Calu3 (cell line): ENCODE measurements at places on chromosomes 2 and 18. TPM values are rescaled to one million over a fixed set of nuclear protein-coding genes. Genes with fewer than 3 reads are reported as not detected.
A peak's percentile ranks its signal among the peaks of the same experiment; 100 is the strongest.

- H3K4me1 ChIP-seq, result no peaks in the 10 kb centered on the region
- no peak overlapping the region for H3K27ac ChIP-seq
- no peak for DNase-seq
- H3K36me3 ChIP-seq, result no peaks in the 10 kb centered on the region
- H3K27me3 ChIP-seq, result no peaks in the 10 kb centered on the region
Observed at GRCh38 chr2:18339326-18339725, 221.1 kb downstream of the RDH14 start.

DNA sequence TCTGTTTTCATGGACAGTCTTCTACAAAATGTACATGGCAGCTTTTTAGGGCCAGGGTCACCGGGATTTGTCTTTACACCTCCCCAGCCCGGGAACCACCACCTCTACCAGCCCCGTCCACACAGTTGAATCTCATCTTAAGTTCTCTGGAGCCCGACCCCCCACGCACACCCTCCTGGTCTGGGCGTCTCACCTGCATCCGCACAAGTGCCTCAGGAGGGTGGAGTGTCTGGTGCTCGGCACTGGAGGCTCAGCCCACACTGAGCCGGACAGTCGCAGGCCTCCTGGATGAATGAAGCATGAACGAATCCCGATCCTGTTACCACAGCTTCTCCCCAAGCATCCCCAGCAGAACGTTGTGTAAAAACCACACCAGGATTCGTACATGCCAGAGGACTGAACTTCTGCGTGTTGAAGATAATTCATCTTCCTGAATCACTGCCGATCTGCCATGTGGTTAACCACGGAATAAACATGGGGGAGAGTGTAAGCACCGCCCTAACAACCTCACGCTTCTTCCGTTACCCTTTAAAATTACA is 162.0 kb downstream of the RTP5 start:
- H3K27me3 ChIP-seq, result peaks cover 96% of the 10 kb centered on the region
- H3K36me3 ChIP-seq, result no peaks in the 10 kb centered on the region
- H3K4me3 ChIP-seq, result no peak overlapping the region
- no peaks in the 10 kb centered on the region for H3K4me1 ChIP-seq
- H3K27ac ChIP-seq, result no peak overlapping the region
- DNase-seq, result no peak

GRCh38 chr2:96188821-96189526 is 19.7 kb downstream of the STARD7 start:
- H3K4me1 ChIP-seq, result no peaks in the 10 kb centered on the region
- no peak overlapping the region for H3K27ac ChIP-seq
- H3K27me3 ChIP-seq, result no peaks in the 10 kb centered on the region
- H3K4me3 ChIP-seq, result no peak overlapping the region

GRCh38 chr2:50431958-50432650 is 599.8 kb downstream of the NRXN1 start:
- H3K36me3 ChIP-seq, result no peaks in the 10 kb centered on the region
- DNase-seq, result no peak
- no peak overlapping the region for H3K27ac ChIP-seq
- no peak overlapping the region for H3K4me3 ChIP-seq

FIGLA gene
- not detected in 2 replicates for total RNA-seq

VIT gene
- total RNA-seq, result not detected in 2 replicates

DNA sequence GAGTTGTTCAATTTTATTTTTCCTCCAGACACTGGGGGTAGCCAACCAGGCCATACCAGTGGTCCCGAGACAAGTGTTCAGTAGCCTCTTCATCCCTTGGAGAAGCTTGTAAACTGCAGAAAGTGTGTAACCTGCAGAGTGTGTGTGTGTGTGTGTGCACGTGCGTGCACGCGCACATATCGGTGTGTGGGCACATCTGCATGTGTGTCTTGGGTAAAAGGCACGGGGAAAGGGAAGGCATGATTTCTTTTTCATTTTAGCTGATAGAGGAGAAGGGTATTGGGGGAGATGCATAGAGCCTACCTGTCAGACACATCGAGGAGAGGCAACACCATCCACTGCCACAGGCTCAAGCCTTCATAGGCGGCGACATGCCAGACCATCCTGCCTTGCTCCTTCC is 181.4 kb downstream of the CLIP4 start:
- H3K27me3 ChIP-seq, result peaks cover 95% of the 10 kb centered on the region
- H3K4me3 ChIP-seq, result no peak overlapping the region
- no peak for DNase-seq
- H3K27ac ChIP-seq, result no peak overlapping the region

- no peaks in the 10 kb centered on the region for H3K4me1 ChIP-seq
- DNase-seq, result no peak
- H3K27me3 ChIP-seq, result no peaks in the 10 kb centered on the region
- H3K27ac ChIP-seq, result no peak overlapping the region
- no peaks in the 10 kb centered on the region for H3K36me3 ChIP-seq
Observed at GRCh38 chr2:1162768-1163584, 212.3 kb downstream of the SNTG2 start.

- no peak for DNase-seq
- peaks cover 8% of the 10 kb centered on the region for H3K4me1 ChIP-seq
- H3K36me3 ChIP-seq, result peaks cover 4% of the 10 kb centered on the region
- H3K27ac ChIP-seq, result no peak overlapping the region
- no peak overlapping the region for H3K4me3 ChIP-seq
Observed at GRCh38 chr2:10267551-10268465, 34.9 kb upstream of the HPCAL1 start.

DNA sequence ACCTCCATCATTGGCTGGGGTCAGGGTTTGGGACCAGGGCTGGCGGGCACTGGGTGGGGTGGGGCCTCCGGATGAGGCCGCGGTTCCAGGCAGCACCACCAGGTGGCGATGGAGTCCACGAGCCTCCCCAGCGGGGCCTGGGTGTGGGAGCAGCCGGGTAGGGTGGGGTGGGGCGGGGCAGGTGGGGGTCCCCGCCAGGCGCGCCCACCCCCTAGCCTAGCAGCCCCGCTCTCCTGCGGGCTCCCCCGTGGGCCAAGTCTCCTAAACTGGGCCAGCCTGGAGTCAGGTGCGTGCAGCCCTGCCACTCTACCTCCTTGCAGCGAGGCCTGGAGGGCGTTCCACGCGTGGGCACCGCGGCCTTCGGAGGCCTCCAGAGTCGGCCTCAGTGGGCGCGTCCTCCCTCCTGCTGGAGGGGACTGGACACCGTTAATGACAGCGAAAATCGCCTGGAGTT is 187.5 kb downstream of the TWIST2 start:
- H3K36me3 ChIP-seq, result peaks cover 3% of the 10 kb centered on the region
- peaks cover 65% of the 10 kb centered on the region for H3K27me3 ChIP-seq
- peak; percentile 78 for DNase-seq
- no peak overlapping the region for H3K4me3 ChIP-seq
- H3K27ac ChIP-seq, result no peak overlapping the region

SDC1 gene
- 118 and 136 TPM in 2 replicates for total RNA-seq

- H3K4me1 ChIP-seq, result peaks cover 10% of the 10 kb centered on the region
- H3K4me3 ChIP-seq, result peak overlapping the region; percentile 58
- no peaks in the 10 kb centered on the region for H3K36me3 ChIP-seq
Observed at GRCh38 chr2:215171151-215171550, 32.7 kb upstream of the ABCA12 start.

TUBA3E gene
- not detected in 2 replicates for total RNA-seq

SLC8A1 gene
- total RNA-seq, result 0.05 and 0.10 TPM in 2 replicates

ZSCAN30 gene
- total RNA-seq, result 15.9 and 17.0 TPM in 2 replicates

DNA sequence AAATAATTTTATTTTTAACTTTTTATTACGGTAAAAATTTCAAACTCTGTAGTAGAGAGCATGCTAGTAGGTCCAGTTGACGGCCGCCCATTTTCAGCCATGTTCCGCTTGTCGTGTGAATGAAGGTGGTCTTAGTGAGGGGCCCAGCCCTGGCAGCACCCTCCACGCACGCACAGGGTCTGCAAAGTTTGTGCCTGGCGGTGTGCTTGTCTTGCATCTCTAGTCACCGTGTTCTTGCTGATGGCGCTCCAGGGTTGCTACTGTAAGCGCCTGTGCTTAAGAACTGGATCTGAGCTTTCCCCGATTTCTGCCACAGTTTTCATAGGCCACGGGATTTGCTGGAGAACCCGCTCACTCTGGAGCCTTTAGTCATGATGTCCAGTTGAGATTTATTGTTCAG is 28.9 kb downstream of the LDLRAD4 start:
- DNase-seq, result no peak
- H3K36me3 ChIP-seq, result no peaks in the 10 kb centered on the region
- H3K4me1 ChIP-seq, result no peaks in the 10 kb centered on the region
- H3K27me3 ChIP-seq, result peaks cover 61% of the 10 kb centered on the region
- no peak overlapping the region for H3K27ac ChIP-seq

GRCh38 chr2:62287282-62287681 is 91.4 kb downstream of the B3GNT2 start:
- no peak for DNase-seq
- peaks cover 5% of the 10 kb centered on the region for H3K36me3 ChIP-seq
- H3K27ac ChIP-seq, result no peak overlapping the region
- no peak overlapping the region for H3K4me3 ChIP-seq
- H3K4me1 ChIP-seq, result peaks cover 22% of the 10 kb centered on the region
- no peaks in the 10 kb centered on the region for H3K27me3 ChIP-seq

CRYGB gene
- total RNA-seq, result not detected in 2 replicates

GRCh38 chr2:172437419-172438341 is 10.3 kb downstream of the ITGA6 start:
- H3K27ac ChIP-seq, result no peak overlapping the region
- no peaks in the 10 kb centered on the region for H3K27me3 ChIP-seq
- peaks cover 34% of the 10 kb centered on the region for H3K4me1 ChIP-seq
- DNase-seq, result peak; percentile 43
- no peak overlapping the region for H3K4me3 ChIP-seq
- H3K36me3 ChIP-seq, result peaks cover 37% of the 10 kb centered on the region

DNA sequence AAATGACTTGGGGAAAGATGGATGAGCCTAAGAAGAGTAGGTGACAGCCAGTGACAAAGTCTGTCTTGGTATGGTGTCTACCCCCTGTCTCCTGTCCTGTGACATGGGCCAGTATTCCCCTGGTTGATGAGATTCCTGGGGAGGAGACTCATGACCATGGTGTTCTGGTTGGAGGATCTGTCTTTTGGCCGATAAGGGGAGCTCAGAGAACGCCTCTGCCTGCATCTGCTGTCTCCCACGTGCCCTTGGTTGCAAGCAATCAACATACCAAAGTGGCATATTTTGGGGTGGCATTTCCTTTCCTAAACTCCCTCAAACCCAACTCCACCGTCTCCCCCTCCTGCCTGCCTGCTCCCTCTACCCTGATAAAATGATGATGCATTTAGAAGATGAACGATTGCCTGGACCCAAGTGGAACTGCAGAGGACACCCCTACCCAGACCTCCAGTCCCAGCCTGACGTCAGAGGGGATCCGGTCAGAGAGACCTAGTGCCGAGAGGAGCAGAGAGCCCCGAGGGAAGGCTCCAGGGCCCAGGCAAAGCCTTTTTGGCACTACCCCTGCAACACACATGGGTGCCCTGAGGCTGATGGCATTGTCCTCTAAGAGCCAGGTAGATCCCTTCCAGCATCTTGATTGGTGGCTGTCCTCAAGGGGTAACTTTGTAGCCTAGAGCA is 124.2 kb upstream of the MSH6 start:
- DNase-seq, result no peak
- H3K36me3 ChIP-seq, result peaks cover 5% of the 10 kb centered on the region
- no peaks in the 10 kb centered on the region for H3K27me3 ChIP-seq
- peaks cover 12% of the 10 kb centered on the region for H3K4me1 ChIP-seq
- H3K27ac ChIP-seq, result no peak overlapping the region

DSG2 gene
- total RNA-seq, result 194 and 196 TPM in 2 replicates

NPPC gene
- total RNA-seq, result not detected in 2 replicates

RESP18 gene
- total RNA-seq, result not detected in 2 replicates

DNA sequence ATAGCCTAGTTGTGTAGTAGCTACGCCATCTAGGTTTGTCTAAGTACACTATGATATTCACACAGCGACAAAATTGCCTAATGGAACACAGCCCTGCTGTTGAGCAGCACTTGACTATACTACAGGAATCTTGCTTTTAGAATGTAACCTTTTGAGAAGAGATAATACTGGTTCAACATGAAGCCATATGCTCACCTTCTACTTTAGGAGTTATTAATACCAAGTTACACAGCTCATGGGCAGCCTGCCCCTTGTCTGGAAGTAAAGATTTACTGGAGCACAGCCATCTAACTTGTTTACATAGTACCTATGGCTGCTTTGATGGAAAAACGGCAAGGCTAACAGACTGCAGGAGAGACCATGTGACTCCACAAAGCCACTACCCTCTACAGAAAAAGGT is 174.8 kb downstream of the DYM start:
- H3K4me1 ChIP-seq, result no peaks in the 10 kb centered on the region
- no peak for DNase-seq
- no peaks in the 10 kb centered on the region for H3K27me3 ChIP-seq
- no peak overlapping the region for H3K4me3 ChIP-seq

DNA sequence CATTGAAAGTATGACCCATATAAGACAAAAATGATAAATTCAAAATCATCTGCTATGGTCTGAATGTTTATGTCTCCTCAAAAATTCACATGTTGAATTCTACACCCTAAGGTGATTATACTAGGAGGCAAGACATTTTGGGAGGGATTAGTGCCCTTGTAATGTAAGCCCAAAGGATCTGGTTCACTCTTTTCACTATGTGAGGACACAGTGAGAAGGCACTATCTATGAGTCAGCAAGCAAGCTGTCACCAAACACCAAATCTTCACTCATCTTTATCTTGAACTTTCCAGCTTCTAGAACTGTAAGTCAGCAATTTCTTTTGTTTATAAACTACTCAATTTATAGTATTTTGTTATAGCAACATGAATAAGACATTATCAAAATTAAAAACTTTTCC is 284.7 kb upstream of the ZC3H15 start:
- no peaks in the 10 kb centered on the region for H3K27me3 ChIP-seq
- H3K4me3 ChIP-seq, result no peak overlapping the region
- no peaks in the 10 kb centered on the region for H3K4me1 ChIP-seq

KIAA2012 gene
- total RNA-seq, result 0.17 TPM in 1 of 2 replicates, not detected in the other

GRCh38 chr2:63786471-63786870 is 55.2 kb upstream of the UGP2 start:
- no peaks in the 10 kb centered on the region for H3K36me3 ChIP-seq
- no peak overlapping the region for H3K27ac ChIP-seq
- H3K4me3 ChIP-seq, result no peak overlapping the region
- peaks cover 16% of the 10 kb centered on the region for H3K4me1 ChIP-seq
- DNase-seq, result no peak

DNA sequence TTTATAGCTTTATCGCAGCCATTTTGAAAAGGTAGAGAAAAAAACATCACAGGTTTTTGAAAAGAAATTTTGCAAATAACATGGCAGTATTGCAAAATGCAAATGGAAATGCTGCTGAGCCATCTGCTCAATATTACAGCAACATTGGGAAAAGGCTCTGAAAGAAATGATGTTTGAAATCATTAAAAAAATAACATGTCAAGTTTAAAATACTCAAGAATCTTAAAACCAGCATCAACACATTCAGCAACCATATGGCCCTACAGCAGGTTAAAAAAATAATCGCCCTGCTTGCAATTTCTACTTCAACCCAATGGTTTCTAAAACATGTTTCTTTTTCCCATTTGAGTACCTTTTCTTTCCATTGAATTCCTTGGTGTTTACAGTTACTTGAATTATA is 289.4 kb downstream of the AFF3 start:
- no peaks in the 10 kb centered on the region for H3K27me3 ChIP-seq
- no peak for DNase-seq
- H3K4me3 ChIP-seq, result no peak overlapping the region
- H3K27ac ChIP-seq, result no peak overlapping the region
- H3K4me1 ChIP-seq, result peaks cover 9% of the 10 kb centered on the region
